CD4-positive, alpha-beta T cell treated with Interleukin-6 at 100 ng/mL for 8 hours (primary cell): ENCODE measurements at places on chromosomes 5 and 9.
A peak's percentile ranks its signal among the peaks of the same experiment; 100 is the strongest.

DNA sequence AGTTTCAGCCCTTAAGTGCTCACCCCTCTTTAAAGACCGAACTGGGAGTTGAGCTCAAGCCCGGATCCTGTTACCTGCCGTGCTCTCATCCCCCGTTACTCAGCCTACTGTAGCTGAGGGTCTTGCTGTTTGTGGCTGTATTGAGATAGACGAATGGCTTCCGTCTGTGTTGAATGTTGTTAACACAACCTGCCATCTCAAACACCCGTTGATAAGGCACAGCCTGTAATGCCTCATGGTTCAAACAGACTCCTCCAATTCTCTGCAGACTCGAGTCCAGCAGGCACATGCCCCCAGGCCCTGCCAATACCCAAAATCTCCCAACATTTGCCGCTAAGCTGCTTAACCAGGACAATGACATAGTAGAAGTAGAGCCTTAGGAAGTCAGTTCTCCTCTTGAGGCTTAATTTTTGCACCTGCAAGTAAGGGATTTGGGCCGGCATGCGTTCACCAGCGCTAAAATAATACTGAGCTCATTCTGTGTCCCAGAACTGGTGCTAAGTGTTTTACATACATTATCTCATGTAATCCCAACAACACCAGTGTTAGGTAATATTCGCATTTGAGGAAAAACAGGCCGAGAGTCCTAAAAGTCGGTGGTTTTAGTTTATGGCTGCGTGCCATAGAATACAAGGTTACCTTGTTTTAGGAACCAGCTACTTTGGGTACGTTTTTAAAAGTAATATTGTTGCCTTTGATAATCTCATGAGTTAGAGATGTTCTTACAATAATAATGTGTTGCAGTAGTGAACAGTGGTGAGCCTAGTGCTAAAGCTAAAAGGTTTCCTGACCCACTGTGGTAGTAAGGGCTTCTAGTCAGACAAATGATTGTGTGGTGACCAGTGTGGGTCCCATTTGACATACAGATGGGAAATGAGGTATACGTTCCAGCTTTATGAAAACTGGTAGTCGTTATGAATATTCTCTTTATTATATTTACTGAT is 1.5 kb upstream of the RFX3 start:
- no peak for DNase-seq

DNA sequence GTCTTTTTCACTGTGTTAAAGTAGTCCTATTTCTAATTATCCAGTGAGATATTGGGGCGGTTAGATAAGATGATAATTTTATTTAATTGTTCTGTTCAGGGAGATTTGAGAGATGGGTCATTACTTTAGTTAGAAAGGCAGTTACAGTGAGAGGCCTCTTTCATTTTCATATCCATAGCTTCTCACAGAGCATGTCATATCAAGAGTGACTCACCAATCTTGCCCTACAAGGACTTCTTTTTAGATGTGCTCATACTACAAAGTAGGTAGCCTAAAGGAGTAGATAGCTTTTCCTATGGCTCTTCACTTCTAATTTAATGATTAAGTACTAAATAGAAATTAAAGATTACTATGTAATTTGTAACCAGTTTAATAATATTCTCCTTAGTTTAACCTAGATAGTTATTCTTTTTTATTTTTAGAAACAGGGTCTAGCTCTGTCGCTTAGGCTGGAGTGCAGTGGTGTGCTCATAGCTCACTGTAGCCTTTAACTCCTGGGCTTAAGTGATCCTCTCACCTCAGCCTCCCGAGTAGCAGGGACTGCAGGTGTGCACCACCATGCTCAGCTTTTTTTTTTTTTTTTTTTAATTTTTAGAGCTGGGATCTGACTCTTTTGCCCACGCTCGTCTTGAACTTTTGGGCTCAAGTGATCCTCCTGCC is 71.0 kb downstream of the FER start:
- no peak for DNase-seq

- DNase-seq = no peak
These were observed 26.6 kb upstream of the CREBRF start for GRCh38 chr5:173029499-173029921.

DNA sequence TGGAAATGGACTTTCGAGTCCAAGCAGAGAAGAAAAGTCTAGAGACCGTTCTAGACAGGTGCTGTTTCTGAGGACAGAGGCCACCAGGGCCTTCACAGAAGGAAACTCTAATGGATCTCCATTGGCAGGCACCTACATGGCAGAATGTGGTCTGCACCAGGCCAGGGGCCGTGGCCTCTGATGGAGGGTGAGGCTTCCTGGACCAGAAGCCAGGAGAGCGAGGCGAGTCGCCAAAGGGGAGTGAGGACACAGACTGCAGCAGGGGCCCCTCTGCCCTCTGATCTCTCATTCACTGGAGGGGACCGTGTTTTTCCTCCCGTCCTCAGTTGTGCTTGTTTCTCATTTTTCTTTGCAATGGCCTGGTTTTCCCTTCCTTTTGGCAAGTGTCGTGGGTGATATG is 41.1 kb downstream of the ALG2 start:
- no peak for DNase-seq

DNA sequence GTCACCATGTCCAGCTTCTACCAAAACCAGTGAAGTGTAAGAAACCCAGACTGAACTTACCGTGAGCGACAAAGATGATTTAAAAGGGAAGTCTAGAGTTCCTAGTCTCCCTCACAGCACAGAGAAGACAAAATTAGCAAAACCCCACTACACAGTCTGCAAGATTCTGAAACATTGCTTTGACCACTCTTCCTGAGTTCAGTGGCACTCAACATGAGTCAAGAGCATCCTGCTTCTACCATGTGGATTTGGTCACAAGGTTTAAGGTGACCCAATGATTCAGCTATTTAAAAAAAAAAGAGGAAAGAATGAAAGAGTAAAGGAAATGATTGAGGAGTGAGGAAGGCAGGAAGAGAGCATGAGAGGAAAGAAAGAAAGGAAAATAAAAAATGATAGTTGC is 19.8 kb downstream of the IL7R start:
- DNase-seq = no peak

DNA sequence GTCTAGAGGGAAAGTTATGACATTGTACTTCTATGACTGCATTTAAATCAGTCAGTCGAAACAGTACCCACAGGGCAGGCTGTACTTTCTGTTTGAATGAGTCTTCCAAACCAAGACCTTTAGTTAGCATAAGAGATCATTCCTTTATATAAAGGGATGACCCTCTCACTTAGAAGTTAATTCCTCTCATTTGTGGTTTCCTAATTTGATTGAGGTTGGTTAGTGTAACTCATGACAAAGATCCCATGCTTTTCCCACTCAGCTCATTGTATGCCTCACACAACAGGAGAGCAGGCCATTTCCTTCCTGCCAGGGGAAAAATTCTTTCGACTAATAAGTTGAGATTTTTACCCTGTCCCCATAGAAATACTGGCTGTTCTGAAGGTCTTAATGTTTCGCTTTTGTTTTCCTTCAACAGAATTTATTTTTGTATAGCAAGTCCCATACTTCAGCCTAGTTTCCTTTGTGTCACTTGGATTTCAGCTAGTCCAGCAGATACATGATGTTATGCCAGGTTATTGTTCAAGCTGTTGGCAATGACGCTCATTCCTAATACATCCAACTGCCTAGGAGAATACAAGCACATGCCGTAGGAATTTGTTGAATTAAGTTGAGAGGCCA is 500.7 kb downstream of the SPATA31D1 start:
- no peak for DNase-seq

GRCh38 chr5:135174315-135175096 is 140.5 kb upstream of the PITX1 start:
- no peak for DNase-seq

DNA sequence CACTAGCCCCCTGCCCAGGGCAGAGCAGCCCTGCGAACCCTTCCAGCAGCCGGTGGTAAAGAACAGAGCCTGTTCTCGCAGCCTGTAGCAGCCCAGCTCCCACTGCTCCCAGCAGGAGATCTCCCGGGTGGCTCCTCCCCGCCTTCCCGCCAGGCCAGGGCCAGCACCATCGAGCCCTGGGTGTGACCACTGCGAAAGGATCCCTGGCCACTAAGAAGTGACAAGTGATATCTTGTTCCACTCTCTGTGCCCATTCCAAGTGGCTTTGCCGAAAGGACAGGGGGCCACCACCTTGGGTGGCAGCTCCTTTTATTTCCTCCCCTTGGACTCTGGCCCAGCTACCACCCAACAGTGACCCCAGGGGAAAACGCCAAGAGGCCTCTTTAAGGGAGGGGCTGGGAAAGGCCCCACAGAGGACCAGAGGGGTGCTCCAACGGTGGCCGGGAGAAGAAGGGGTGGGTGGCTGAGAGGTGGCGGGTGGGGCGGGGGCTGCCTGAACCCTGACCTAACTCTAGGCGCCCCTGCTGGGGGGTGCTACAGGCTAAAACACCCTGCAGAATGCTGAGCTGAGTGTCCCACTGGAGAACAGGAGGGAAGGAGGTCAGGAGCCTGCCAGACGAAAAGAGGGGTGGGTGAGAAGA is 1.6 kb downstream of the NACC2 start:
- DNase-seq = no peak

DNA sequence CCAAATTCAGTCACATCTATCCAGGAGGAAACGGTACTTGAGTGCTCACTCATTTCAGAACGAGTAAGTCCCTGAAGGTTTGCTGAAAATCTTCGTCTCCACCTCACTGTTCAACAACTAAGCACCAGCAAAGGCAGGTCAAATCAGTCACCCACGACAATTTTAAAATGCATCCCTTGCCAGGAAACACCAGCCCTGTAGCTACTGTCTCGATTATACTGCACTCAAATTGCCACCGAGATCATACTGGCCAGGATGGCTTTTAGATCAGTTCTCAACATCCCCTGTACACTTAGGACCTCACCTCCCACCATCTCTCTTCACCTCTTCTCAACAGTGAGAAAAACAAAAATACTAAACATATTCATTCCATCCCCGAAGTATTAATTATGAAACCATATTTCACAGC is 298.6 kb downstream of the AGTPBP1 start:
- DNase-seq = no peak

DNA sequence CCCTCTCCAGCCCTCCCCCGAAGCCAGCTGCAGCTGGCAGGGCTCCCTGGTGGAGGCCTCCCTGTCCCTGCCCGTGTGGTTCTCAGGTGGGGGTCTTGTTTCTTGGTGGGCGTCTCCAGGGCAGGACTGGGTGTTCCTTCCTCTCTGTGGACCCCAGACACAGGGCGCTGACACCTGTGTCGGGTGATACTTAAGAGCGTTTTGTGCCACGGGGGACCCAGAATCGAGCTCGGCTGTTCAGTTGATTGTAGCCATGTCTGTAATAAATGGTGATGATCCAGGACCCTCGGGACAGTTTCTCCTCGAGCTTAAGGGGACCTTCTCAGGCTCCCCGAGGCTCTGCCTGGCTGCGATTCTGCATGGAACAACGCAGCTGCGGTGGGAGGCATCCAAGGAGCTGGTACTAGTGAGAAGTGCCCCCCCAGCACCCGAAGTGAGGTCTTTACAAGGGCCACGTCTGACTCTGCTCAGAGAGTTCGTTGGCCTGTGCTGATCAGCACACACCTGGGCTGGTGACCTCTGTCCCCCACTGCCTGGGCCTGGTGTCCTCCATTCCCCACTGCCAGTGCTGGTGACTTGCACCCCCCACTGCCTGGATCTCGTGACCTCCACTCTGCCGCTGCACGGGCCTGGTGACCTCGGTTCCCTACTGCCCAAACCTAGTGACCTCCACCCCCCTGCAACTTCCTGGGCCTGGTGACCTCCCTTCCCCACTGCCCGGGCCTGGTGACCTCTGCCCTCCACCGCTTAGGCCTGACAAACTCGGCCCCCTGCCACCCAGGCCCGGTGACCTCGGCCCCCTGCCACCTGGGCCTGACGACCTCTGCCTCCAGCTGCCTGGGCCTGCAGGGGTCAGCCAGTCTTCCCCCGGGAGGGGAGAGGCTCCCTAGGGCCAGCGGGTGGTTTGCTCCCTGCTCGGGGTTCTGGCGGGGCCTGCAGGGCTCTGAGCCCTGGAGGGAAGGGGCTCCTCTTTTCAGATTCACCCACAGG is 36.0 kb downstream of the NDUFS6 start:
- DNase-seq = no peak

GRCh38 chr5:149227168-149227826 is 44.4 kb upstream of the AFAP1L1 start:
- no peak for DNase-seq

- no peak for DNase-seq
These were observed 225.8 kb downstream of the MELK start for GRCh38 chr9:36798350-36799065.

- DNase-seq = no peak
These were observed 55.0 kb downstream of the PUM3 start for GRCh38 chr9:2788919-2789318.

DNA sequence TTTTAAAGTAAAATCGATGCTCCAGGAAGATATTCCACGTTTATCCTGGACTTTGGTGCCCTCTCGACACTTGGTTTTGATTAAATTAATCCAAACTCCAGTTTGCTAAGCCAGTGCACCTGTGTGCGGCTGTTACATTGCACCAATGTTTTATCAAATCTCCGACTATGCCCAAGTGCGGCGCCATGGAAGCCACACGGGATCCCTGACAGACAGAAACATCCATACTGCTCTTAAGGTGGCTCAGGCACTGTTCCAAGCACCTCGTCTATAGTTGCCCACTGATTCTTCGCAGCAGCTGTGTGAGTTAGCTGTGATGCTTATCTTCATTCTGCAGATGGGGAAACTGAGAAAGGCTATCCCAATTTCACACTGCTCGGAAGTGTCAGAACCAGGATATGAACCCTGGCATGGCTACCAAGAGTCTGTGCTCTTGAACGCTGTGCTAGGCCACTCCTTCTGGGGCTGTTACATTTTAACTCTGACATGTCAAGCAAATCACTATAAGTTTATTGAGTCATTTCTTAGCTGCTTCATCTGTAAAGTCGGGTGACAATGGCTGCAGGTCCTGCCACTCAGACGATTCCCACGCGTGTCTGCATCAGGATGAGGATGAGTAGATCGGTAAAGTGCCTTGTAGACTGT is 113.0 kb downstream of the ADAMTS2 start:
- no peak for DNase-seq

DNA sequence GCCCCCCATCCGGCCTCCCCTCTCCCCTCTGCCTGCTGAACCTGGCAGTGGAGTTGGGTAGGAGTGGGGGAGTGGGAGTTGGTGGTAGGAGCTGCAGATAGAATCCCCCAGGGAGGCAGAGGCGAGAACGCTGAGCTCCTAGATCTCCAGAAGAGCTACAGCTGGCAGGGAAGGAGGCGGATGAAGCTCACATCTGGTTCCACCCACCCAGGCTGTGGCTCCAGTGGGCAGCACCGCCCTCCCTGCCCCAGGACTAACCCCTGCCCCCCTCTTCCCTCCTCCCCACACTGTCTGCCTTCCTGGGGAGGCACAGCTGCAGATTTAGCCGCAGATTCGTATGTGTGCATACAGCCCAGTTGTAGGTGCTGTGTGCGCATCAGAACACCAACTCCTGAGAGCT is 34.2 kb downstream of the C9orf50 start:
- DNase-seq = peak; percentile 36

- DNase-seq = no peak
These were observed 191.0 kb downstream of the TARS1 start for GRCh38 chr5:33631786-33632185.

- no peak for DNase-seq
These were observed 137.9 kb downstream of the MPDZ start for GRCh38 chr9:13141629-13142028.

DNA sequence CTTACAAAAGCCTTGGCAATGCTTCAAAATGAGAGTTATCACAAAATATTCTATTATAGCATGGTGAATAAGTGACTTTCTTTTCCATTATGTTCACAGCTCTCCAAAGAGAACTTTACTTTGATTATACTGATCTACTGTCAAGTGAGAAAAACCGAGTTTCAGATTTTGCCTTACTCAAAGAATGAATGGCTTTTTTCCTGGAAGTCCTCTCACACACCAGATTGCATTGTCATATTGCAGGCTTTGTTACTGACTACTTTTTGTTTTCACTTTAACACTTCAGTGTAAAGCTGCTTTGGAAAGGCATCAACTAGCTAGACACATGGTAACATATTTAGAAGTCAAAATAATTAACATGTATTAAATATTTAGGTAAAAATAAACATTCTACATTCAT is 765.2 kb upstream of the NUDT12 start:
- no peak for DNase-seq
